ENCODE measurements at places on chromosomes 5 and 9.

DNA sequence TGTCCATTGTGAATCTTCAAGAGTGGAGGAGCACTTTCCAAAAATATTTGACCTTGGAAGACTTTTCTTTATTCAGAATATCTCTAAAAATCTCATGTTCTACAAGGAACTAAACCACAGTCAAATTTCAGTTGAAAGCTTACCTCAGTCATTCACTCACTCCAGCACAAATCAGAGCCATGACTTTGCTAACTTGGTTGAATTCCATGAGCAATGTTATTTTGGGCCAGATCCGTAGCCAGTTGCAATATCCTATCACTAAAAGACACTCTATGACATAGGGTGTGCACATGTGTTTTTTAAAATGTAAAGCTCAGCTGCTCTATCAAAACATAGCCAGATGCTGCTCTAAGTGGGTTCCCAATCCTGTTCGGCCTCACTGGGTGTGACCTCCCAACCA is 156.1 kb upstream of the ANKRD55 start:
- DNase-seq, result no peak

DNA sequence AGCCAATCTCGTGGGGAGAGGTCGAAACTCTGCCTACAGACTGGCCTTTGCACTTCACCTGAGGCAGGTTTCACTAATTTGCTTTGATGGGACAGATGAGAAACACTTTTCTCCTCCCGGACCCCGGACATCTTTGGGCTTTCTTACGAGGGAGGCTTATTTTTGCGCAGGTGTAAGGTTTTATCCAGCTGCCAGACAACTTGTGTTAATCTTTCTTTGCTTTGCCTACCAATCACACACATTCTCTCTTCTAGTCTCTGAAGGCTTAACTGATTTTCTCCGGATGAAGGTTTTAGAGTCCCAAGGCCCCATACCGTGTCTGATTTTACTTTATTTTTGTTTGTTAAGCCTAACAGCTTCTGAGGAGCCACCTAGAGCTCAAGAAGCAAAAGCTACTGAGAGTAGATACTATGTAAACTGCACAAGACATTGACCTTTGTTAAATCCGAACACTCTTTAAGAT is 436 bp upstream of the EMB start:
- DNase-seq, result no peak

GRCh38 chr5:59038798-59039295 is 456.0 kb downstream of the RAB3C start:
- peak; percentile 77 for DNase-seq

- no peak for DNase-seq
Observed at GRCh38 chr5:127562252-127562651, 44.8 kb downstream of the PRRC1 start.

DNA sequence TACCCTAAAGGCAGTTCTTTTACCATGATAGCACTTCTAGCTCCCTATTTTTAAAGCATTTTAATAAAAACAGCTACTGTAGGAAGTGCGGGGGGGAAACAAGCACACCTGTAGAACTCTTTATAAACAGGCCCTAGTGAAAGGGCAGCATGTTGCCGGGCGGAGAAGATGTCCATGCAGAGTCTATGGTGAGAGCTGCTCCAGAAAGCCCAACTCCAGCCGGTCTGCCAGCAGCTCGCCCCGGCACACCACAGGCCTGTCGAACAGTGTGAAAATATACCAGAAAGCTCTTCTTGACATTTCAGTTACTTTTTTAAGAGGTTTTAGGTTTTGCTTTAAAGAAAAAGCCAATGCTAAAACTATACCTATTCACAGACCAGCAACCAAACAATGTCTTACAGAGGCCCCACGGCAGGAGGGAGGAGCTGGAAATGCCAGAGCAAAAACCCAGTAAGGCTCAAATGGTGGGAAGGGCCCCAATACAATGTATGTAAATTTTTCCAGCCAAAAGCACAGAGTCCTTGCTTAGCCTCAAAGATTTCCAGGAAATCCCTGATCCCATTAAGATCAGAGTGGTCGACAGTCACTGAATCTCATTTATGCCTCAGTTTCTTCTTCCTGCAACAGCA is 121.2 kb downstream of the SAXO1 start:
- DNase-seq, result no peak

All from GM23248 (cell line).